ENCODE measurements at places on chromosomes 11 and 22. TPM values are rescaled to one million over a fixed set of nuclear protein-coding genes. Genes with fewer than 3 reads are reported as not detected.

GRCh38 chr11:133947321-133947756 lies 9.4 kb downstream of the IGSF9B start:
- peak; percentile 76 for DNase-seq

- DNase-seq, result no peak
These were observed 60.2 kb upstream of the EMID1 start for GRCh38 chr22:29145321-29146072.

DNA sequence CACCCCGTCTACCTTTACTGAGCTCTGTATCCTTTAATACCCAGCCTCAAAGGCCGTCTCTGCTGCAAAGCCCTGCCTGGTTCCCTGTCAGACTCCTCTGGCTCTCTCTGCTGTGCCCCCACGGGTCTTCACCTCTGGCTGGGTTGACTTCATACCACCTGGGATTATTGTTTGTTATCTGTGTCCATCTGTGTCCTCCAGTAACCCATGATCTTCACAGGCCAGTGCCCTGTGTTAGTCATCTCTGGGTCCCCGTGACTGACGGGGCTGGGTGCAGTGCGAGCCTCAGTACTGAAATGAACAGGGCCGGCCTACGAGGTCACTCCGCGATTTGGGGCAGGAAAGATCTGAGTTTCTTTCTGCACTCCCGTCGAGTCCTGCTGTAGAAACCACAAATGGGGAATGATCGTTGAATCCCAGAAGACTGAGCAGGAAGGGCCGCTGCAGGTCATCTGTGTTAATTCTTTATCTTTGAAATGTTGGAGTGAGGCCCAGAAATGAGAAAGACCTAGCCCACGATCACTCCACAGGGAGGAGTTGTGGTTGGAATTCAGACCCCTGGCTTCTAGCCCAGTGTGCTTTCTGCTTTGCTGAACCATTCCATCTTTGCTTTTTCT lies 12.3 kb upstream of the TUB start:
- peak; percentile 74 for DNase-seq

GRCh38 chr22:28600546-28601143 lies 79.0 kb downstream of the TTC28 start:
- DNase-seq, result no peak

GRCh38 chr11:102158164-102158735 lies 48.0 kb downstream of the YAP1 start:
- DNase-seq, result no peak

- DNase-seq, result no peak
These were observed 31.4 kb upstream of the APOL5 start for GRCh38 chr22:35686298-35686697.

DNA sequence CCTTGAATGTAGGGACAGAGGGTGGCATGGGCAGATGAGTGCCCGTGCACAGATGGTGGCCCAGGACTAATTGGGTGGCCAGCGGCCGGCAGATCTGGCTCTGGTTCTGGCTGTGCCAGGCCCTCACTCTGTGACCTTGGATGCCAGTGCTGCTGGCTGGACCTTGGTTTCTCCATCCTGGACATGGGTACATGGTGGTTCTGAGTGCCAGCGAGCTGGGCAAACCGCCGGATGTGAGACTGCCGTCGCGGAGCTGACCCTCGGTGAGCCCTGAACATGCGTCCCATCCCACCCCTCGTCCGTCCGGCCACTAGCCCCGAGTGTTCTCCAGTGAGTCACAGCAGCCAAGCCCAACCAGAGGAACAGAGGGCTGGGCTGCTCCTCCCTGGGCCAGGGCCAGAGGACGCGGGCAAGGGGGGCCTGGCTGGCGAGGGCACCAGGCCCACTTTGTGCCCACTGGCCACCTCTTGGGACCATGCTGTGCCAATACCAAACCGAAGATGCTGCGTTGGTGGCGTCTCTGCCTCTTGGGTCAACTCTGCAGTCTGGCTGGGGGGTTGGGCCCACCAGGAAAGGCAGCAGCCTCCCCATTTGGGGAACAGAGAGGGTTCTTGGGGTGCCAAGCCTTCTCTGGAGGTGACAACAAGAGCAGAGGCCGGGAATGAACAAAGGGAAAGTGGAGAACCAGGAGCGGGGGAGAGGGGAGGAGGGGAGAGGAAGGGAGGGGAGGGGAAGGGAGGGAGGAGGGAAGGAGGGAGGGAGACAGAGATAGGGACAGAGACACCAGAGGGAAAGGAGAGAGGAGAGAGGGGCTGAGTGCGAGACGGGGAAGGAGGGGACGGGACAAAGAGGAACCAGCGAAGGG lies 10.7 kb downstream of the LSP1 start:
- DNase-seq, result peak; percentile 84

GRCh38 chr11:112630496-112630895 lies 330.7 kb upstream of the NCAM1 start:
- no peak for DNase-seq

The C11orf97 gene
- not detected for total RNA-seq

The FAM181B gene
- total RNA-seq, result not detected

The GLYAT gene
- not detected for total RNA-seq

The EFCAB6 gene
- total RNA-seq, result 0.37 TPM

The TPCN2 gene
- 2.4 TPM for total RNA-seq

The SLC3A2 gene
- total RNA-seq, result 545 TPM

The OR51B5 gene
- total RNA-seq, result 0.64 TPM

The MUC5AC gene
- total RNA-seq, result not detected

Data from MG63 (cell line).